Activated CD4-positive, alpha-beta T cell treated with anti-CD3 and anti-CD28 coated beads, Interleukin-2, amount 50 U/mL, for 24 hours (primary cell): ENCODE measurements at places on chromosomes 2 and 18.

- no peak for DNase-seq
Measured at GRCh38 chr2:112825706-112826105, 10.9 kb downstream of the IL1B start.

GRCh38 chr2:157287160-157287559 is 29.7 kb downstream of the GALNT5 start:
- no peak for DNase-seq

GRCh38 chr2:40741532-40741931 is 289.6 kb upstream of the SLC8A1 start:
- no peak for DNase-seq

- no peak for DNase-seq
Measured at GRCh38 chr2:152518641-152519580, 183.9 kb downstream of the FMNL2 start.

DNA sequence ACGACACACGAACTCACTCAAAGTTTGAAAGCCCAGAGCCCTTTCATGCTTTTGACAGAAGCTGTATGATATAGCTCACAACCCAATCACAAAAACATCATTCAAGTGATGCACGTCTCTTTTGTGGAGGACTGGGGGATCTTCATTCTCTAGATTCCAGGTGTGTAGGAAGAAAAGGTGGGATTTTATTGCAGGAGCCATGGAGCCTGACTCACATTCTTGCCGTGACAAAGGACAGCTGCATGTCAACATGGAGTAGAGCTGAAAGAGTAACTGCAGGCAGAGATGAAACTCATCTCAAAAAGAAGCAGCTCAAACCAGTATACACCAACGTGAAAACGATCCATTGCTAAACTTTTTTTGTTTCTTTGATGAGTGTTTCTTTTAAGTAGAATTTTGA is 50.9 kb upstream of the PDE1A start:
- no peak for DNase-seq

DNA sequence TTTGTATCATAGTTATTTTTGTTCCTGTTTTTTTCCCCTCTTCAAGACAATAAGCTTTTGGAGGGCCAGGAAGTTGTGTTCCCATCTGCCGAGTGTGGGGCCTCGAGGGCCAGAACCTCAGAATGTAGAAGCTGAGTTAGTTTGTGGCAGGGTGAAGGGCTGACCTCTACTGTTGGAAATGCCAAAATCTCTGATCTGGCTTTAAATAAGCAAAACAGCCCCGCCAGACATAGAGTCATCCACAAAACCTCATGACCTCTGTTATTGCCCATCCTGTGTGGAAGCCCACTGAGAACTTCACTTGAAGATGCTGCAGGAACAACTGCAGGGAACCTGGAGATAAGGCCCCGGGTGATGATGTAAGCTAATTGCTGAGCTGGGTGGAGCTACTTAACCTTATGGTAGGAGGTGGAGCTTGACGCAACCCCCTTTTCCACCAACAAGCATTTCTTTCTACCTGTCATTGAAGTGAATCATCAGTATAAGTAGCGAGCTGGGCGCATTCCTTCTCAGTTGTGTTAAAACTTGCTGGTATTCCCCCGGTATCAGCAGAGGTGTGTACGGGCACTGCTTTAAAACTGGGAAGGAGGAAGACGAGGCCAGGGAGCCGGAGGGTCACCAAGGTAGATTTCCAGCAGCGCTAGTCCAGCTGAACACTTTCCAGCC is 177.2 kb downstream of the NEDD4L start:
- no peak for DNase-seq

DNA sequence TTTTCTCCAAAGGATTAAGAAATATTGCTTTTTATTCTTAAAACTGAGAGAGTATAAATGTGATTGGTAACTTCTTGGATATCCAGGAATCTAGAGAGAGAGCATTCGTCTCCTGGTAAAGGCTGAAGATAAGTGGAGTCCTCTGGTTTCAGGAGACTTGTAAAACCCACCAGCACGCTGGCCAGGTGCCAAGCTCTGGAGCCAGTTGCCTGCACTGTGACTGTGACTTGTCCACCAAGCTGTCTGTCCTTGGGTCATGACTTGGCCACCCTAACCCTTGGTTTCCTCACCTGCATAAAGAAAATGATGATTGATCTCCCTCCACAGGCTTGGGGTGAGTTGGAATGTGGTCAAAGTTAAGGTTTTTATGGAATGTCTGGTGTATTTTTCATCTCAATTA is 185.4 kb upstream of the NCKAP5 start:
- DNase-seq = no peak

DNA sequence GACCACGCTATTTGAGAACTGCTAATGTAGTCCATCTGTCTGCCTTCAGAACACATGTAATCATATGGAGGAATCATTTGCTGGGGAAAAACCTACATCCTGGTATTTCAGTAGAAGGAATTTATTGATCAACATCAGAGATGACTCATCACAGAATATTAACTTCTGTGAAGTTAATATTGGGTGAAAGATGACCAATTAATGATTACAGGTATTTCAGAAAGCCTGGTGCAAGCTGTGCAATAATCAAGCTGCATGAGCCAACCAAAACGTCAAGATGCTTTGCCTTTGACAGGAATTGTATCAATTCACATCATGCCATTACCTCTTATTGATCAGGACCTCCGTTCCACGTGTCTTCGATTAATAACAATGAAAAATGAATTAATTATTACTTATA is 9.4 kb upstream of the SPATS2L start:
- no peak for DNase-seq
